ENCODE measurements at places on chromosomes 2 and 18.

DNA sequence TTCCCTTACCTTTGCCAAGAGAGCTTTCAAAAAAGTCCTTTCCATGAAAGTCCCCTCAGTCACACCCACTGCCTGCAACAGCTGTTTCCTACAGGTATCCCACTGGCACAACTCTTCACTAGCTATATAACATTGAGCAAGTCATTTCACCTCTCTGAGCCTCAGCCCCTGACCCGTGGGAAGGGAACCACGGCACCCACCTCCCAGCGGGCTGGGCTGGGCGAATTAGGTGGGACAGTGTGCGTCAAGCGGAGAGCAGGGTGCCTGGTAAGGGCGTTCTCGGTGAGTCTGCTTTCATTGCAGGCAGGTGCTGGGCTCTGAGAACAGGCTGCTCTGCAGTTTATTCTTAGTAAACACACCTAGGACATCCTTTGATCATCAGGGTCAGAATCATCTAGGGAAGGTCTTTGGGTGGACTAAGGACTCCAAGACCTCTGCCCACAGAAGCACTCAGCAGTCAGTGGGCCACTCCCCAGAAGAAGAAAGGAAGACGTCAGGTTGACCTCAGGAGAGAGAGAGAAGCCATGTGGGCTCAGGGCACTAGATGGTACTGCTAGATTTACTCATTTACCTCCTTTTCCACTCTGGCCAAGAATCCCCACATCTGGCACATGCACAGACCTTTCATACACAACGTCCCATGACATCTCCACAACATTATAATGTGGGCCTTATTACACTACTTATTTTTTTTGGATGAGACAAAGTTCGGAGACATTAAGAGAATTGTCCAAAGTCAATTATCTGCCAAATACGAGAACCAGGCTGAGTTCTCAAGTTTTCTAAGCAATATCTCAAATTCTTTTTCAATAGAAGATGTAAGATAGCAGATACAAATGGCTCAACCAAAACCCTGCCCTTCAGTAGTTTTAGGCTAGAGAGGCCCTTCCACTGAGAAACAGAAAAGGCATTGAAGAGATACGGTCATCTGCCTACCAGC is 79.9 kb downstream of the GALNT14 start:
- no peak for DNase-seq

- no peak for DNase-seq
Observed at GRCh38 chr2:140085674-140086073, 1305.5 kb upstream of the NXPH2 start.

- DNase-seq: no peak
Observed at GRCh38 chr18:8982416-8983183, 119.9 kb upstream of the NDUFV2 start.

- no peak for DNase-seq
Observed at GRCh38 chr2:110800611-110801402, 68.4 kb downstream of the ACOXL start.

DNA sequence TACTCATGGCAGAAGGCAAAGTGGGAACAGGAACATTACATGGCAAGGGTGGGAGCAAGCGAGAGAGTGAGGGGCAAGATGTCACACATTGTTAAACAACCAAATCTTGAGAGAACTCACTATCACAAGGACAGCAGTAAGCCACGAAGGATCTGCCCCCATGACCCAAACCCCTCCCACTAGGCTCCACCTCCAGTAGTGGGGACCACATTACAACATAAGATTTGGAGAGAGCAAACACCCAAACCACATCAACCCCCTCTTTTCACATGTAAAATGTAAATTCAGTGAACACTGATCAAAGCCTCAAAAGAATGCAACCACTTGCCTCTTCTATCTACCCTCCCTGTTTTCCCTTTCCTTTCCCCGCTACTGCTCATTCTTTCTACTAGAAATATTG is 43.6 kb upstream of the TNP1 start:
- no peak for DNase-seq
